ENCODE measurements at places on chromosomes 11 and 22. TPM values are rescaled to one million over a fixed set of nuclear protein-coding genes. Genes with fewer than 3 reads are reported as not detected.

Gene MS4A1
- total RNA-seq = 0.58 TPM

Gene CREB3L1
- 0.25 TPM for total RNA-seq

Gene BCL2L13
- total RNA-seq = 27.5 TPM

Gene MRPL49
- total RNA-seq = 27.1 TPM

Gene PLA2G3
- total RNA-seq = not detected

Gene PLA2G6
- total RNA-seq = 8.1 TPM

Gene SLC5A1
- 1.7 TPM for total RNA-seq

Gene PRR33
- not detected for total RNA-seq

Gene OR6T1
- total RNA-seq = not detected

Gene TMEM132A
- 1.4 TPM for total RNA-seq

Gene RIMBP3C
- total RNA-seq = not detected

Gene OR10D3
- not detected for total RNA-seq

Gene DAGLA
- total RNA-seq = 5.5 TPM

Gene GAL
- 0.49 TPM for total RNA-seq

Gene NRGN
- total RNA-seq = 4.6 TPM

Gene ZBTB16
- total RNA-seq = 39.0 TPM

Gene OR4C13
- not detected for total RNA-seq

Gene VWCE
- total RNA-seq = 3.6 TPM

Gene OR2D2
- not detected for total RNA-seq

Gene APOBEC3B
- total RNA-seq = 1.2 TPM

Gene CEP126
- total RNA-seq = 0.12 TPM

Gene CARD18
- total RNA-seq = not detected

Gene B4GALNT4
- total RNA-seq = not detected

Gene OR8B3
- total RNA-seq = not detected

Gene RTN4RL2
- total RNA-seq = 16.9 TPM

Gene KIAA1671
- 33.9 TPM for total RNA-seq

Gene STK33
- 0.56 TPM for total RNA-seq

Gene GP1BB
- 0.25 TPM for total RNA-seq

Measured in right lobe of liver (tissue), 6 donors.